ENCODE measurements at places on chromosomes 12 and 14.

DNA sequence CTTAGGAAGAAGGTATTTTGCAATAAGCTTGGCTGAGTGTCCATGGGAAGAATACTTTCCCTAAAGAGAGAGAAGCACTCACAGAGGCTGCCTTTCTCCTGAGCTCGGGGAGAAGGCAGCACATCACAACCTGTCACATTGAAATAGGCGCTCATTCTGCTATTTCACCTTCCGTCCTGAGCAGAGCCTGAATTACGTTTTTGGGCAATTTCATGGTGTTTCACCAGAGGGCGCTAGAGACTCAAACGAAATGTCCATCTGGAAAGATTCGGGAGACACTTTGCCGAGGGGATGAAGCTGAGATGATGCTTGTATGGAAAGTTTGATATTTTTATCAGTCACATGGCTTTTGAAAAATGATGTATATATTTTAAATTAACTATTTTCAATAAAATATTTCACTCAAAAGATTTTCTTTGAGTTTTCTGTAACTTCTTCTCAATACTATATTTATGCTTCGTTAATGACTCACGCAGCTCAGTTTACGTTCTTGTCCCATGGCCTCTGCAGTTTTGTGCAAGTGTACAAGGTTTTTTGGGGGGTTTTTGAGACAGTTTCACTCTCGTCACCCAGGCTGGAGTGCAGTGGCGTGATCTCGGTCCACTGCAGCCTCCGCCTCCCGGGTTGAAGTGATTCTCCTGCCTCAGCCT lies 17.4 kb upstream of the B4GALNT3 start:
- peak; percentile 19 for DNase-seq

DNA sequence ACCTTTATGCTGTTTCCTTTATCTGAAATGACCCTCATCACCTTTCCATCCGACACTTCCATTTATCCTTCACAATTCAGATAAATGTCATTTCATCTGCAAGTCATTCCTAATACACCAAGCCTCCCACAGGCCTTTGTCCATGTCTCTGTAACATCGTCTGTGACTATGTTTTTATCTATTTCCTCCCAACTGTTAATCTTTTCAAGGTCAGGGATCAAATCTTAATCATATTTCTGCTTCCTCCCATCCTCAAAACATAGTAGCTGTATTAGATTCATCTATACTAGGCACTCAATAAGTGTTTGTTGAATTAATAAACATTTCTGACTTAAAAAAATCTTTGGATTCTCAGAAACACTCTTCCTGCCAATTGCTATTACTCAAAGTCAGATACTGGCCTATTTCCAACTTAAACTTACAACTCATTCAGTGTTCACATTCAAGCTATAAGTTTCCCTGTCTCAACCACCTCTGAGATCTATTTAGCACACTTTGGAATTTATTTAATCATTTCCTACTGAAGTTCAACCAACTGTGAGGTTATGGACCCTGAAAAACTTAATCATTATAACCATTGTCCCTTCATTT lies 100.2 kb upstream of the ALX1 start:
- peak; percentile 52 for DNase-seq

DNA sequence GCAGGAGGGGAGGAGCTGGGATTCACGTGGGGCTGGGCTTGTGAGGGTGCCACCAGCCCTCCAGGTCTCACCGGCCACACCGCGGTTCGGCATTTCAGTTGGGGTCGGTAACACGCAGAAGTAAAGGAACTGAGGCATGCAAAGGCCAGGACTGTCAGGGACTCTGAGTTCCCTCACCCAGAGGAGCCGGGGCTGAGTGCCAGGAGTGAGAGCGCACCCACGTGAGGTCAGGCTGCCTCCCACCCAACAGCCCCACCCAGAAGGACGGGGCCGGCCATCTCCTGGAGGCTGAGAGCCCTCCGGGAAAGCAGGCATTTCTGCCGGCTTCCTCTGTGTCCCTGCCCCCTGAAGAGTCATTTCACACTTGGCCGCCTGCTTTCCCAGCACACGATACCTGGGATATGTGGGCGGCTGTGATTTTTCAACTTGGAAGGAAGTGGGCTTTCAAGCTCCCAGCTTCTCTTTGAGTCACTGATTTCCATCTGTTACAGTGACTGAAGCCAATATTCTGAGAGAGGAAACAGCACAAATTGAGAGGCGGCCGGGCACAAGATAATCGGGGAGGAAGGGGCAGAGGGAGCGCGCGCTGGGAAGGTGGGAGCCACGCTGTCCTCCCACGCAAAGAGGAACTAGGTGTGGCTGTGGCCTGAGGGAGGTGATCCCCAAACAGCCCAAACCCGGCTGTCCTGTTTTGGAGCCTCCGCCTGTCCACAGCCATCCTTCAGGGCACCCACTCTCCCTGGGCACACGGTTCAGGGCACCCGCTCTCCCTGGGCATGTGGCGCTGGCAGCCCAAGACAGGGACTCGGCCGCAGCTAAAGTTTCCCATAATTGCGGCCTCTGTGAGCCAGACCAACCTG lies 19.0 kb downstream of the GALNT9 start:
- no peak for DNase-seq

GRCh38 chr12:68482660-68483059 lies 128.0 kb upstream of the RAP1B start:
- no peak for DNase-seq

- no peak for DNase-seq
These were observed 58.6 kb downstream of the VWF start for GRCh38 chr12:6065863-6066199.

DNA sequence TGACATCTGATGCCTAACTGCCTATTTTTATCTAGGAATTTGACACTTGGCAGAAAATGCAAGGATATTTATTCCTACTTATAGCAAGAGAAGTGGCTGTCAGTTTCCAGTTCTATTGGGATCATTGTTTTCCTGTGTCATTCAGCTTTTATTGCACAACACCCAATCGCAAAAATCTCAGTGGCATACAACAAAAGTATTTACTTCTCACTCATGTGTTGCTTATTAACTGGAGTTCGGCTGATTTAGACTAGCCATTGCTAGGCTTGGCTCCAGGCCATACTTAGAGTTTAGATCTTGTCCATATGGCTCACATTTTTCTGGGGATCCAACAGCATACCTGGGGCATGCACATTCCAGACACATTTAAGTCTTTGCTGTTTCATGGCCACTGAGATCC lies 218.6 kb upstream of the SYT1 start:
- DNase-seq, result no peak

GRCh38 chr12:1915082-1915968 lies 3.1 kb downstream of the CACNA2D4 start:
- no peak for DNase-seq

DNA sequence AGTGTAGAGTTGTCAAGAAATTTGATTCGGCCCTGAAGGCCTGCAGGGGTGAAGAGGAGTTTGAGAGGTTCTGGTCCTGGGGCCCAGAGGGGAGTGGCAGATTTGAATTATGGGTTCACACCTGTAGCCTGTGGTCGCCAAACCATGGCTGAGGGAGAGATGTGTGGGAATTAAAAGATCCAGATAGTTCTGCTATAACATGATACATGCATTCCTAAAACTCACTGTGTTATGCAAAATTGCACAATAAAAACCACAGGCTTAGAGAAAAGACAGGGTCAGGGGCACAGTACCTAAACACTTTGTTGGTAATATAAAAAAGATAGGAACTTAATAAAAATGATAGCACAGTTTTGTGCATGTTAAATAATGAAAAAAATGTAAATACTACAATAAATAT lies 106.2 kb downstream of the TMEM30B start:
- DNase-seq, result no peak

DNA sequence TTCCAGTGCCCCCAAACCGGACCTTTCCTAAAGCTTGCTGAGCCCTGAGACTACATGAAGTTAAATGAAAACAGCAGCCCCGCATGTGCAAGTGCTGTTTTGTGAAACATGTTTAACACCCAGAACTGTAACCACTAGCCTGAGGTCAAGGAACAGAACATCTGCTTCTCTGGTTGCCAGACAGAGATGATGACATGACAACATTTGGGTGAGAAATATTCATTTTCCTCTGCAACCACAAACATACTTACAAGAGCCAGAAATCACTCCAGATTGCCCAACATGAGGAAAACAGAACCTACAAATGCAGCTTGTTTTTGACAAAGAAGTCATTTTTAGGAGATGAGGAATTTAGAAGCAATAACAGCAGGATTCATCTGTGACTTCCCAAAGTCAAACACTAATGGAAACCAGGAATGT lies 110.4 kb downstream of the BCAT1 start:
- peak; percentile 81 for DNase-seq

DNA sequence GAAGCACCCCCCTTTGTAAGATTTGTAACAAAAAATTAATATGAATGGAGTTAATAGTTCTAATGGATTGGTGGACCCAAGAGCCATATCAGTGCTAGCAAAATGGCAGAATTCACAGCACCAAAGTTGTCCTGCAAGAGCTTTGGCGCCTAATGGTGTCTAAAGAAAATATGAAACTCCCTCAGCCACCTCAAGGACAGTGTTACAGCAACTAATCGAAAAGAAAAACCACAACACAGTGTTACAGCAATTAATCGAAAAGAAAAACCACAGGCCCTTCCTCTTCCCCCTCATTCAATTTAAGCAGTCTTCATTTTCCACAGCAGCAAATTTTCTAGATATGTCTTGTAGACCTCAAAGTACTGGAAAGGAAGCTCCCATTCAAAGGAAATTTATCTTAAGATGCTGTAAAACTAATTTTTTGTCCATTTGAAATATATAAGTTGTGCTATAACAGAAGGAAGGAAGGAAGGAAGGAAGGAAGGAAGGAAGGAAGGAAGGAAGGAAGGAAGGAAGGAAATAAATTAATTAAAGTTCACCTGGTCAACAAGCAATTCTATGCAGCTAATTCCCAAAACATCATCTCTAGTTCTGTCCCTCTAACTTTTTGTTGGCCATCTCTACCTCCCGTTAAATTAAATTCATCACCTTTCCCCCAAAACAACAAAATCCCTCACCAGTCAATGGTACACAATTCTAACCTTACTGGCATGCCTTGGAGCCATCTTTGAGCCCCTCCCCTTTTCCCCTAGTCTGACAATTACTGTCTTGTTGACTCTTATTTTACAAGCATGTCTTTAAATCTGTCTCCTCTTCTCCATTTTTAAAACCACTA lies 17.4 kb downstream of the LRP6 start:
- no peak for DNase-seq

GRCh38 chr12:80778005-80778541 lies 61.4 kb downstream of the MYF5 start:
- DNase-seq, result peak; percentile 80

- no peak for DNase-seq
These were observed 5.3 kb upstream of the LRRC10 start for GRCh38 chr12:69616025-69616424.

DNA sequence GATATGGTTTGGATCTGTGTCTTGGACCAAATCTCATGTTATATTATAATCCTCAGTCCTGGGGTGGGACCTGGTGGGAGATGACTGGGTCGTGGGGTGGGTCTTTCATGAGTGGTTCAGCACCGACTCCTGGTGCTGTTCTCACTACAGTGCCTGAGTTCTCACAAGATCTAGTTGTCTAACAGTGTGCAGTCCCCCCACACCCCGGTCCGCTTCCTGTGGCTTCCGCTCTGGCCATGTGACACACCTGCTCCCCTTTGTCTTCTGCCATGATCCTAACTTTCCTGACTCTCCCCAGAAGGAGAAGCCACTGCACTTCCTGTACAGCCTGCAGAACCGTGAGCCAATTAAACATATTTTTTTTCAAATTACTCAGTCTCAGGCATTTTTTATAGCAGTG lies 1262.2 kb downstream of the TMEM121 start:
- no peak for DNase-seq

- no peak for DNase-seq
These were observed 73.9 kb upstream of the PRMT8 start for GRCh38 chr12:3417113-3417512.

DNA sequence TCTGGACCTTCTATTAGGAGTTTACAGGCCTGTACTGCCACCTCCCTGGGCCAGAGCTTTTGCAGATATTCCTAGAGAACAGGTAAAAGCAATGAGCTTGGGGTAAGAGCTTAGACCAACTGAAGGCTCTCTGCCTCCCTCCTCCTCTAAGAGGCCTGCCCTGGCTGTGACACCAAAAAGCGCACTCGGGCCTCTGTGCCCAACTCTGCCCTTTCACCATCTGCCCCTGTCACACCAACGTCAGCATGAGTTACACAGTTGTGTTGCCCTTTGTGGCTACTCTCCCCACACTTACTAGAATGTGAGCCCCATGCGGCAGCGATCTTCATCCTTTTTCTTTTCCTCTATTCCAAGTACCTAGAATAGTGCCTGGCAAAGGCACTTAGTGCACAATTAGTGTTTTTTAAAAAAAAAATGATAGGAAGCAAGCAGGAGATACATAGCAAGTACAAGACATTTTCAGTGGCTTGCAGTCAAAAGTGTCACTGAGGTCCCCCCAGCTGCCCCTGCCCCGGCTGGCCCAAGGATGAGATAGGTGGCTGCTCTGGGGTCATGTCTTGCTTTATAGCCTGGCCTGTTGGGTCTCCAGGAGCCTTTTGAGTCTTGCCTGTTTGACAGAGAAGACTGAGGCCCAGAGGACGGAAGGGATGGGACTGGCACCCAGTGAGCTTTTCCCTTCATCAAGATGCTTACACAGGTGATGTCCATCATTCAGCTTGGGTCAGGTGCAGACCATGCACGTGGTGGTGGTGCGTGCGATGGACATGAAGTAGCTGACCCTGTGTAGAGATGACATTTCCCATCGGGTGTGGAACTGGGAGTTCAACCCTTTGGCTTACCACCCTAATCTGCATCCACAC lies 12.5 kb downstream of the CKB start:
- DNase-seq, result no peak

DNA sequence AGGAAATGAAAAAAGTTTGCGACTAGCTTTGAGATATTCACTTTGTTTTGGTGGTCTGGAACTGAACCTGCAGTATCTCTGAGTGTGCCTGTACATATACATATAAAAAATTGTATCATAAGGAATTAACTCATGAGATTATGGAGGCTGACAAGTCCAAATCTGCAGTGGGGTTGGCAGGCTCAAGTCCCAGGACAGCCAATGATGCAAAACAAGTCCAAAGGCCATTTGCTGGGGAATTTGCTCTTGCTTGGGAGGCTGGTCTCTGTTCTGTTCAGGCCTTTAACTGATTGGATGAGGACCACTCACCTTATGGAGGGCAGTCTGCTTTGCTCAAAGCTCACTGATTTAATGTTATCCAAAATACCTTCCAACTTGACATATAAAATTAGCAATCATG lies 66.8 kb downstream of the FGD4 start:
- DNase-seq, result no peak

- DNase-seq, result no peak
These were observed 287.3 kb downstream of the AEBP2 start for GRCh38 chr12:19726592-19726991.
